ENCODE measurements at places on chromosomes 11 and 22.

DNA sequence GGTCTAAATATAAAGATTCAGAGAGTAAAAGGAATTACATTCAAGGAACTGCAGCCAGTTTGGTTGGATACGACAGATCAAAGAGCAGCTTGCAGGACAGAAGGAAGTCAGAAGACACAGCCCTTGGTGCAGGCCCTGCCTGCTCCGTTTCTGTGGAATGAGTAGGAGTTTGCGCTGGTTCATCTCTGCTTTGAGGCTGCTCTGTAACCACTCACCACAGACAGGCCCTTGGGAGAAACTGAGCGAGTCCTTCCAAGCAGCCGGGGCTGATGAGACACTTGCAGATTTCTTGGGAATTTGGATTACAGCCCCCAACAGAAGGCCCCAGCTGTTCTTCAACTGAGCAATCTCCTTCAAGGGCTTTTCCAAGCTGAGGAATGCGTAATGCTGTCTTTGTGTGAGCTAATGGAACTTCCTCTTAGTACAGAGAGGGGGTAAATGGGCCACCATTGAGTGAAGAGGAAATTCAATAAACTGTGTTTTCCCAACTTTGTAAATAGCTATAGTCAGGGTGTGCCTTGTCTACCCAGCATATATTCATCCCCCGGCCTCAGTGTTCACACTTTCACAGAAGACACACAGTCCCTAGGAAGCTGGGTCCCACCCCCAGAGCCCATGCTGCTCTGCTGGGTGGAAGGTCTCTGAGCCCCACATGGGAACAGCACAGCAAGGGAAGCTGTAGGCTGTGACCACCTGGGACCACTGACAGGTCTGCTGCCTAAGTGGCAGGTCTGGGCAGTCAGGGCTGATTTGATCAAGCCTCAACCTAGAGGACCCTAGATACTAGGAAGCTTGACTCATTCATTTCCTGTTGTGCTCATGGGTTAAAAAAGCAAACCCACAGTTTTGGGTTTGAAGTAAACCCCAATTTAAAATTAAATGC, 16.6 kb downstream of the IL10RA start:
- DNase-seq = no peak

DNA sequence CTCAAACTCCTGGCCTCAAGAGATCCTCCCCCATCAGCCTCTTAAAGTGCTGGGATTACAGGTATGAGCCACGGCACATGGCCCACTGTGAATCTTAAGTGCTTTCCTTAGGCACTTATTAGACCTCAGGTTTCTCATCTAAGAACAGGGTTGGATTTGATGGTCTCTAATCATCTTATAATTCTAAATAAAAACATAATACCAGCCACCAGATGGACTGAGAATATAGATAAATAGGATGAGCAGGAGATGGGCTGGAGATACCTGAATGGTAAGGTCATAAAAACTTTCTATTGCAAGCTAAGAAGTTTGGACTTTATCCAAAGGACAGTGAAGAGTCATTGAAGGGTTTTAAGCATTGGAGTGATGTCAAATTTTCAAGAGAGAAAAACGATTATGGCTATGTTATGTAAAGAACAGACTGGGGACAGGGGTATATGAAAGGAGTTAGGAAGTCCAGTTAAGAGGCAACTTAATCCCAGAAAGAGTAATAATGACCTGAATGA, 85.2 kb downstream of the RELT start:
- DNase-seq = no peak

DNA sequence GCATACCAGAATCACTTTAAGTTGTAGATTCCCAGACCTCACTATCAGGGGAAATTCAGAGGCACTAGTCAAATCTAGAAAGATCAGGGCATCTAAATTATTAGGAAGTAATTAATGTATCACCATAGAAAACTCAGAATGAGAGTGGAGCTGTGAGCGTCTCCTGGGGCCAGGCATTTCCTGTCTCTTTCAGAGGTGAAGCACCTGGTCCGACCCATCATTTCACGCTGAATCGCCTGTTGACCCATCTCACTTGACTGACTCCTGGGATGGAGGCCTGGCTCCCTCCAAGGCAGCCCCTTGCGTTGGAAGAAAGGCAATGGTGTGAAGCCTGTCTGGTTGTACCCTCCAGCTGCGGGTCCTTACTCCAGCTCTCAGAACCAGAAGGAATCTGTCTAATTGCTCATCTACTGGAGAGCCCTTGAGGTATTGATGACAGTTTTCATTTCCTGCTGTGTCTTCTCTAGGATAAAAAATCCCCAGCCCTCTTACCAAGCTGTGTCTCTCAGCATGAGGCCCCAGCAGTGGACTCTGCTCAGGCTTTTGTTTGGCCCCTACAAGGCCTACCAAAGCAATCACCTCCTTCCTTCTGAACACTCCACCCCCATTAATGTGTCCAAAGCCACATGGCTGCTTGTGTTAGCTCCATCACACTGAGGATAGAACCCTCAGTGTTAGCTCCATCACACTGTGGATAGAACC, 93.2 kb upstream of the SYT13 start:
- DNase-seq = no peak

DNA sequence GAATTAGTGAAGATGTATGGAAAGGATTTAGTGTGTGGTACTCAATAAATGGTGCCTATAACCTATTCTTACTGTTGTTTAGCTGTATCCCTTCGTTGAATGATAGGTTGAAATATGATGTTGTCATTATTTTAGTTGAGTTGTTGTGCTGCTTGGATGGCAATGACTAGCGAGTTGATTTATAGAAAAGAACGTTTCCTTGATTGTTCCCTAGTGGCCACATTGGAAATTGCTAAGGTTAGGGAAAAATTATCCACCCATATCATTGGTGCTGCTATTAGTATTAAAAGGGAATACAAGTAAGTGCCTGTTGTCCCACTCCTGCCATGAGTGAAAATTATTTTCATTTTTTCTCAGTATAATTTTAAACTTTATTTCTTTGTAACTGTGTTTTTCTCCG, 14.5 kb downstream of the EMSY start:
- no peak for DNase-seq

GRCh38 chr11:32421992-32422391, 13.3 kb downstream of the WT1 start:
- no peak for DNase-seq

- no peak for DNase-seq
Observed at GRCh38 chr11:17694494-17695110, 24.8 kb upstream of the MYOD1 start.

DNA sequence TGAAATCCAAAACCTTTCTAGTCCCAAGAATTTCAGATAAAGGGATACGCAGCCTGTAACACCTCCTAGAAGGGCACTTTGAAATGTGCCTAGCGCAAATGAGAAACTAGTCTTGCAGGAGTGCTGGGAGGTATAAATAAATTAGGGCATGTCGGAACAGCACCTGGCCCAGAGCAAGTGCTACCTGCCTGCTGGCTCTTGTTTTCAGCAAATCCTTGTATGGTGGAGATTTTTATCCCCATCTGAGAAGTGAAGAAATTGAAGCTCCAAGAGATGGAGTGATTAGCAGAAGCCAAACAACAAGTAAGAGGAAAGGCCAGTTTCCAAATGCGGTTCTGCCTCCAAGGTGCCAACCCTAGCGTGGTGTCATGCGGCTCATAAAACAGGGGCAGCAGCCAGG, 36.7 kb upstream of the TFIP11 start:
- DNase-seq = no peak

Measured in effector memory CD4-positive, alpha-beta T cell (primary cell).